ENCODE measurements at places on chromosomes 7 and 10. TPM values are rescaled to one million over a fixed set of nuclear protein-coding genes. Genes with fewer than 3 reads are reported as not detected.

Gene FBXO24
- 0.20 TPM for total RNA-seq

GRCh38 chr7:99098286-99098823 is 45.6 kb downstream of the SMURF1 start:
- peak overlapping the region; percentile 53 for H3K4me3 ChIP-seq
- no peaks in the 10 kb centered on the region for H3K27me3 ChIP-seq
- peaks cover 76% of the 10 kb centered on the region for H3K4me1 ChIP-seq
- peak; percentile 58 for DNase-seq
- H3K36me3 ChIP-seq = no peaks in the 10 kb centered on the region

DNA sequence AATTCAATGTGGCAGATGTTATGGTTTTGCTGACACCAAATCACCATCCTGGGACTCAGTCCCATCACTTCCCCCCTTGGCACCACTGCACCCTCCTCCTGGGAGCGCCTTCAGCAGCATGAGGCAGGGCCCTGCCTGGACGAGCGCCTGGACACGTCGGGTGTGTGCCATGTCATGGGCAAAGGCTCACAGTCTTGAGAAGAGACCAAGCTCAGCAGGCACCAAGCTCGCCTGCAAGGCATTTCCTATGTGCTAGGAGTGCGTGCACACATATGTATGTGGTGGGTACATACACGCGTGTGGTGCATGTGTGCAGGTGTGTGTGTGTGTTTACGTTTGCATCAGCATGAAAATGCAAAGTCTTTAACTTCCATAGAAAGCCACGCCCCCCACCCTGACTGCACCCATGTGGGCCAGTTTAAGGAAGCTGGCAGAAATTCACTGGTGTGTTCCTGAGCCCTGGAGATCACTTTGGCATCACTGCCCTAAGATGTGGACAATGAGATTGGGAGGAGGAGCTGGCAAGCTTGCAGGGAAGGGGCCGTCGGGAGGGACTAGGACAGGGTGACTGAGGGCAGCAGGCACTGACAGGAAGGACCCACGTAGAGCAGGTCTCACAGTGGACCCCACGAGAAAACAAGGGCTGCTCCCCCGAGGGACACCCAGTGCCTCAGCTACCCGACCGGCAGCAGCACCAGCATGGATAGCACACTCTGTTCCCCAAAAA is 169.9 kb upstream of the PPP2R2D start:
- no peak overlapping the region for H3K4me3 ChIP-seq
- peaks cover 8% of the 10 kb centered on the region for H3K4me1 ChIP-seq
- no peak for DNase-seq
- H3K27ac ChIP-seq = no peak overlapping the region
- peaks cover 10% of the 10 kb centered on the region for H3K27me3 ChIP-seq

Gene INA
- 0.04 TPM for total RNA-seq

Gene INHBA
- total RNA-seq = not detected

DNA sequence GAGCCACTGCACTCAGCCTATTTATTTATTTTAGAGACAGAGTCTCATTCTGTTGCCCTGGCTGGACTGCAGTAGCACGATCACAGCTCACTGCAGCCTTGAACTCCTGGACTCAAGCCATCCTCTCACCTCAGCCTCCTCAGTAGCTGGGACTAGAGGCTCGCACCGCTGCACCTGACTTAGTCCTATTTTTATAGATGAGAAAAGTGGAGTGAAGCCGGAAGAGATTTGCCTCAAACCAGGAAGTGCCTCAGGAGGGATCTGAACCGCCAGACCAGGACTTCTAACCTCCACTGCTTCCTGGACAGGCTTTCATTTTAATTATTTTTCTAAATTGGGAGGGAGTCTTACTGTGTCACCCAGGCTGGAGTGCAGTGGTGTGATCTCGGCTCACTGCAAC is 17.5 kb upstream of the CLIP2 start:
- peaks cover 53% of the 10 kb centered on the region for H3K4me1 ChIP-seq
- DNase-seq = no peak
- no peaks in the 10 kb centered on the region for H3K36me3 ChIP-seq
- no peak overlapping the region for H3K27ac ChIP-seq

- H3K36me3 ChIP-seq = no peaks in the 10 kb centered on the region
- H3K4me3 ChIP-seq = no peak overlapping the region
- no peak for DNase-seq
- H3K4me1 ChIP-seq = peaks cover 12% of the 10 kb centered on the region
Observed at GRCh38 chr10:46528675-46529615, 27.5 kb downstream of the GPRIN2 start.

DNA sequence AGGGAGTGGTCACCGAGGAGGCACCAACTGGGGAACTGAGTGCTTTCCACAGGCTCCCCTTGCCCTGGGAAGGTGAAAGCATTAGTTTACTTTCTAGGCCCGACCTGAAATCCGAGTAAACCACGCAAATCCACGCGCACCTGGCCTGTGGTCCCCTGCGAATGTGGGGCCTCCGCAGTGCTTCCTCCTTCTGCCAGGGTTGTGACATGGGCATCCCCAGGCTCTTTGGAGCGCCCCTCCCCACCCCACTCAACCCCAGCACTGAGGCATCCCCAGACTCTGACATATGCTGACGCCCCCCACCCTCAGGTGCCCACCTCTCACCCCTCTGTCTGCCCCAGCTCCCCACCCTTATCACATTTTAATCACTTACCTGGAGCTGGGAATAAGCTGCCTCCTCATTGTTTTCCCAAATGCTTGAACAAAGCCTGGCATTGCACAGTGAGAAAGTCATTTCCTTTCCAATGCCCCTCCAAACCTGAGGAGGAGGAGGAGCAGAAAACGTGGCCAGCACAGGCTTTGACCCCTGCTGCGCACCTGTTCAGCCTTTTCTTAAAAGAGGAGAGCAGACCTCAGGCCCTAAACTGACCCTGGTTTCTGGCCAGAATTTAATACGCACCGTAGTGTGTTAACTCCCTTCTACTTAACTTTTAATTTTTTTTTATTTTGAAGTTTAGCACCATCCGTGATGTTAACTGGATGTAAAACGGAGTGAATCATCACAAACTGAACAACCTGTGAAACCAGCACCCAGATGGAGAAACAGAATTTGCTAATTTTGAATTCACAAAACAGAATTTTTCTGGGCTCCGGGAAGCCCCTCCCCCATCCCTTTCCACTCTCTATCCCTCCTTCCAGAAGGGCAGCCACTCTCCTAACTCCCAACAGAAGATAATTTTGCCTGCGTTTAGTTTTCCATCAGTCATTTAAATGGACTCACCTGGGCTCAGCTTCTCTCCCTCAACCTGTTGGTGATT is 129.4 kb downstream of the WDR11 start:
- peaks cover 27% of the 10 kb centered on the region for H3K27me3 ChIP-seq
- H3K4me3 ChIP-seq = no peak overlapping the region
- H3K4me1 ChIP-seq = peaks cover 11% of the 10 kb centered on the region
- no peak for DNase-seq
- H3K27ac ChIP-seq = no peak overlapping the region

Measured in HepG2 (cell line).